B cell (primary cell): ENCODE measurements at places on chromosomes 1 and 21. TPM values are rescaled to one million over a fixed set of nuclear protein-coding genes. Genes with fewer than 3 reads are reported as not detected.

GRCh38 chr1:21930629-21931170 lies 6.4 kb downstream of the HSPG2 start:
- no peak for DNase-seq
- no peak overlapping the region for H3K4me3 ChIP-seq
- H3K4me1 ChIP-seq: no peaks in the 10 kb centered on the region
- H3K36me3 ChIP-seq: no peaks in the 10 kb centered on the region
- no peaks in the 10 kb centered on the region for H3K27me3 ChIP-seq

GRCh38 chr1:182700351-182700709 lies 15.9 kb upstream of the RGS8 start:
- H3K27me3 ChIP-seq: peaks cover 5% of the 10 kb centered on the region
- H3K4me3 ChIP-seq: no peak overlapping the region
- no peaks in the 10 kb centered on the region for H3K4me1 ChIP-seq

DNA sequence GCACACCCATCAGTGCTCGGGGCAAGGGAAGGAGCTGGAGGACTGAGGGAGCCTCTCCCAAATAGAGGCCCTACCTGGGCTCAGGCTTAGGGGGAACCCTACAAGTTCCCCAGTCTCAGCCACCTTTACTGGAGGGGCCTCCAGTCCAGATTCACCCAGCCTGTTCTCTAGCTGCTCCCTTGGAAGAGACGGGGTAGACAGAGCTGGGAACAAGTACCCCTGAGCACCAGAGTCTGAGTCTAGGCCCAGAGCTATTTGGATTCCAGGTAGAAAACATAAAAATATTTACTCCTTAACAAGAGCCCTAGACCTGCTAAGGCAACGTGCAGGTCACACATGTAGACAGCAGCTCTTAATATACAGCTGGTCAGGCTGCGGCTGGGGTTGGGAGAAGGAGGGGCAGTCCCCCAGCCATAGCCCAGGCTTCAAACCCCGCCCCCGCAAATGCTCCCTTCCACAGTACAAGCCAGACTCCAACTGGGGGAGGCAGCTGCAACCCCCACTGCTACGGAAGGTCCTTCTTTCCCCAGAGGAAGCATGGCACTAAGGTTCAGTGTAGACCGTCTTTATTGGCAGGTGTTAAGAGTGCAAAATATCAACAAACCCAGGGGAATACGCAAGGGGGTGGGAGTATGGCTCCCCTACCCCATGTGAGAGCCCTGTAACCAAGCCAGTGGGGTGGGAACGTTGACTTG lies 8.0 kb downstream of the TENT5B start:
- DNase-seq: no peak
- no peak overlapping the region for H3K4me3 ChIP-seq
- H3K27ac ChIP-seq: no peak overlapping the region

- no peak for DNase-seq
- no peaks in the 10 kb centered on the region for H3K36me3 ChIP-seq
- H3K27me3 ChIP-seq: no peaks in the 10 kb centered on the region
- no peak overlapping the region for H3K4me3 ChIP-seq
- H3K4me1 ChIP-seq: no peaks in the 10 kb centered on the region
- H3K27ac ChIP-seq: no peak overlapping the region
These were observed 13.2 kb upstream of the COL6A2 start for GRCh38 chr21:46084709-46085108.

DNA sequence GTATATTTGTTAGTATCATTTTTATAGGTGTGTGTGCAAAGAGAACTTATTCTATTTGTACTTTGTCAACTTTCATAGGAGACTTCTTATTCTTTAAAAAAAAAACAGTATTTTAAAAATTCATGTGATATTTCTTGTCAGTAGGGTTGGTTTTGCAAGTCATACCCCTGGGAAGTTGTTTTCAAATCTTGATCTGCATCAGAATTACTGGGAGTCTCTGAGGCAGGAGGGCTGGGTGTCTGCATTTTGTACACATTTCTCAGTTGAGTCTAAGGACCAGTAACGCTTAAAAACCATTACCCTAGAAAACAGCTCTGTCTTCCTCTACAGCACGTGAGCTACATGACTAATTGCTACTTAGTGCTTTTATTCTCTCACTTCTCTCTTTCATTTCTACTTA lies 76.0 kb upstream of the CTTNBP2NL start:
- no peaks in the 10 kb centered on the region for H3K27me3 ChIP-seq
- DNase-seq: no peak
- H3K27ac ChIP-seq: no peak overlapping the region
- H3K4me3 ChIP-seq: no peak overlapping the region
- no peaks in the 10 kb centered on the region for H3K4me1 ChIP-seq

DNA sequence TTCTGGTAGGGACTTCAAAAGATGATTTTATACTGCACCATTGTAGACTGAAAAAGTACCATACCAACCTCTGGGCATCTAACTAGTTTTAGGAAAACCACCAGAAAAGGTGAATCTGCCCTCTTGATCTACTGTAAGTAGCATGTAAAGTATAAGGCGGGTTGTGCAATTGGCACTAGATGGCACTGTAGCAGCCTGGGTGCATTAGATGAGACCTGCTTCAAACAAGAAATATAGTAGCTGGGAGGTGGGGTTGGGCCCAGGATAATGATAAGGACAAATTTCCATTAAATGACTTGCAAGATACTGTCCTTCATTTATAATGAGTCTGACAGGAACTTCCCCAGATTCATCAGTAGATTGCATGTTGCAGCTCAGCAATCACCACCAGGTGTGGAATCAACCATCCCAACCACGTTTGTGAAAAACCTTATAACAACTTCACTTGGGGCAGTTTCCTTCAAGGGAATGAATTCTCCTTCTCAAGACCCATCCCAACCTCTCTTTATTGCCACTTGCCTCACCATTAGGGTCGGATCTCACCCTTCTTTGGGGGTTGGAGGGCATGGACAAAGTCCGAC lies 37.3 kb upstream of the IL10 start:
- H3K27ac ChIP-seq: no peak overlapping the region
- no peak overlapping the region for H3K4me3 ChIP-seq
- peaks cover 18% of the 10 kb centered on the region for H3K4me1 ChIP-seq
- no peaks in the 10 kb centered on the region for H3K36me3 ChIP-seq
- no peaks in the 10 kb centered on the region for H3K27me3 ChIP-seq

- no peaks in the 10 kb centered on the region for H3K27me3 ChIP-seq
- H3K36me3 ChIP-seq: peaks cover 5% of the 10 kb centered on the region
- peak; percentile 33 for DNase-seq
- no peak overlapping the region for H3K27ac ChIP-seq
- no peaks in the 10 kb centered on the region for H3K4me1 ChIP-seq
These were observed 13.2 kb upstream of the MFN2 start for GRCh38 chr1:11967028-11967547.

DNA sequence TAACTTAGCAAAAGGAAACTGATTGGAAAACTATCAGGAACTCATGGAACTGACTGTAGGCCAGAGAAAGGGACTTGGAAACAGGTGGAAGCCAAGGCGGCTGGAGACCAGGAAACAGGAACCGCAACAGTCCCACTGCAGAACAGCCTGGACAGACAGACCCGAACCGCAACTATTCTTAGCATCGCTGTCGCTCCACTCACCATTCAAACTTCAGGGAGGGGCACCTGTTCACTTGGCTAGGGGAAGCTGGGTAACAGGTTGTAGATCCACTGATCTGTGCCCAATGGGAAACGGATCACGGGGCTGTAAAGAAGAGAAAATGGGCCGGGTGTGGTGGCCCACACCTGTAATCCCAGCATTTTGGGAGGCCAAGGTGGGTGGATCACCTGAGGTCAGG lies 61.9 kb downstream of the CLSTN1 start:
- H3K36me3 ChIP-seq: no peaks in the 10 kb centered on the region
- no peaks in the 10 kb centered on the region for H3K4me1 ChIP-seq

GRCh38 chr1:106717591-106717990 lies 338.9 kb upstream of the PRMT6 start:
- no peaks in the 10 kb centered on the region for H3K36me3 ChIP-seq
- no peak overlapping the region for H3K27ac ChIP-seq
- no peak for DNase-seq
- H3K4me3 ChIP-seq: no peak overlapping the region

GRCh38 chr1:235486321-235486720 lies 17.9 kb downstream of the B3GALNT2 start:
- H3K4me1 ChIP-seq: no peaks in the 10 kb centered on the region
- H3K27me3 ChIP-seq: no peaks in the 10 kb centered on the region
- no peak overlapping the region for H3K4me3 ChIP-seq

- H3K27ac ChIP-seq: no peak overlapping the region
- no peaks in the 10 kb centered on the region for H3K4me1 ChIP-seq
- no peak overlapping the region for H3K4me3 ChIP-seq
- no peak for DNase-seq
- H3K36me3 ChIP-seq: no peaks in the 10 kb centered on the region
These were observed 147.5 kb downstream of the ROR1 start for GRCh38 chr1:63921359-63921758.

DNA sequence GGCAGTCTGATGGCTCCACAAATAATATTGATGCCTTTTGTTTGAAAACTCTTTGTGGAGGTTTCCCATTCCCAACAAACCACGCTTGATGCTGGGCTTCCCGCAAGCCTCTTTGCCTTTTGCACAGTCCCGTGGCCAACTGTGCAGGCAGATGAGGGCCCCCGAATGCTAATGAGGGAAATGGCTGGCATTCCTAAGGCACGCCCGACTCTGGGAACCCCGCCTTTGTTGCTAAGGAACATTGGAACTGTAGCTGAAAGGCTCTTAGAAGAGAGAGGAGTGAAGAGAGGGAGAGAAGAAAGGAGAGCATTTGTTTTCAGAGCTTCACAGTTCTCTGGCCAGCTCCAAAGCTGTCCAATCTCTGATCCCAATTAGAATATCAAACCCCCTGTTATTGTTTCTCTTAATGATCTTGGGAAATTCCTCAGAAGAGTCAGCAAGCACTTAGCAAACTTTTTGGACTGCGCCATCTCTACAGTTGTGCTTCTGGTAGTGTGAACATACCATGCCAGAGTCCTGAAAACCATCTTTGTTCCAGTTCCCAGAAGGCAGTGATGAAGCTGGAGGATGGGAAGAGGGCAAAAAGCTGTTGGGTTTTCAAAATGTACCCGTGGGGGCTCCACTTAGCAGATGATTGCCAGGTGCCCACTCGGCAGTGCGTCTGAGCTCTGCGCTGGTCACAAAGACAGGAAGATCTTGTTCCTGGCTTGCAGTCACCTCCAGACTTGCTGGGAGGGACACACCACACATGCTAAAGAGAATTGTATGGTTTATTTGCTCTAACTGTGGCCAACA lies 60.1 kb upstream of the CYP2J2 start:
- no peak overlapping the region for H3K4me3 ChIP-seq
- DNase-seq: no peak
- H3K27ac ChIP-seq: no peak overlapping the region
- no peaks in the 10 kb centered on the region for H3K27me3 ChIP-seq

DNA sequence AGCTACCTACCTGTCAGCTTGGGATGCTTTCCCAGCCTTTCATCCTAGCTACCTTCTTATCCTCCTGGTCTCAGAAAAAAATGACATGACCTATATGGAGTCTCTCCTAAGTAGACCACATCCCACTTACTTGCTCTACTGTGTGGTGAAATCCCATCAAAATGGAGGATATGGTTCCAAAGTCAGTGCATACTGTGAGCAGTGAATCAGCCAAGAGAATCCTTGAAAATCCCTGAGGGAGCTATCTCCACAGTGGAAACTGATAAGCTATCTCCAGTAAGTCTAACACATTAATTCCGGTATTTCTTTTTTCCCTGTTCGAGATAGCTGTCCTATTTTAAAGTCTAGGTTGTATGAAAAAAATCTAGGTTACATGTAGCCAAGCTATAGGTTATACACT lies 189.7 kb downstream of the FGGY start:
- no peak for DNase-seq
- H3K4me1 ChIP-seq: peaks cover 18% of the 10 kb centered on the region
- no peak overlapping the region for H3K27ac ChIP-seq
- H3K4me3 ChIP-seq: no peak overlapping the region

DNA sequence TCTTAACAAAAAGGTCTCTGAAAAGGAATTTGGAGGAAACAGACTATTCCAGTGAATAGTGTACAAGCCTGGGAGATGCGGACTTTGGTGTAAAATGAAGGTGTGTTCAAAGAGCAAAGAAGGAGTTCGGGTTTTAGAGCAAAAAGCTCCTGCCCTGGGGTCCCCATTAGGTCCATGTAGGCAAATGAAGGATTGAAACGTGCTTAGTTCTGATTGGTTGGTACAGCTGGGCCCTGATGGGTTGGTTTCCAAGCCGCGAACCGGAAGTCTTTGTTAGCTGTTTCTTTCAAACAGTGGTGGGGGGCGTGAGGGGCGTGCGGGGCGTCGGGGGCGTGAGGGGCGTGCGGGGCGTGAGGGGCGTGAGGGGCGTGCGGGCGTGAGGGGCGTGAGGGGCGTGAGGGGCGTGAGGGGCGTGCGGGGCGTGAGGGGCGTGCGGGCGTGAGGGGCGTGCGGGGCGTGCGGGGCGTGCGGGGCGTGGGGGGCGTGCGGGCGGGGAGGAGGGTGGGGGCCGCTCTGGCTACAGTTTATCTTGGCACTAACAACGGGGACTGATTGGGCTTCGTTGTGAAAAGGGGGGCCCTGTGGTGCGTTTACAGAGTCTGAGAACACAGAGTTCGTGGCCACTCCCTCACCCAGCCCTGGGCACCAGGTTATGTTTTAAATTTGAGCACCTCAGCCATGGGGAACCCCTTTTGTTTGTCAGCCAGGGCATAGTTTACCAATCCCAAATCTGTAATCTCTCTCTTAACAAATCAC lies 29.4 kb downstream of the LRRC3 start:
- H3K4me1 ChIP-seq: no peaks in the 10 kb centered on the region
- H3K4me3 ChIP-seq: no peak overlapping the region
- no peak for DNase-seq
- no peak overlapping the region for H3K27ac ChIP-seq
- no peaks in the 10 kb centered on the region for H3K36me3 ChIP-seq
- H3K27me3 ChIP-seq: no peaks in the 10 kb centered on the region

DNA sequence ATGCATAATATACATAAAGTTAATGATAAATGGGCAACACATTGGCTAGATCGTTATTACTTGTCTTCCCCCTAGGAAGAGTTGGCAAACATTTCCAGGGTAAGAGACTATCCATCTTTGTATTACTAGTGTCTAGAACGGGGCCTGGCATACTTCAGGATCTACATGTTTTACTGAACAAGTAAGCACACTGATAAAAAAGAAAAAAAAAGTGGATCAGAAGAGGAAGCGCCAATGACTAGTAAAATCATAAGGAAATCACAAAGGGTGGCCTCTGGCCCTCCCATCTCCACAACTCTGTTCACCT lies 482 bp downstream of the TM2D1 start:
- no peaks in the 10 kb centered on the region for H3K27me3 ChIP-seq
- H3K36me3 ChIP-seq: no peaks in the 10 kb centered on the region
- peak overlapping the region; percentile 93 for H3K27ac ChIP-seq

- H3K4me1 ChIP-seq: peaks cover 20% of the 10 kb centered on the region
- peaks cover 4% of the 10 kb centered on the region for H3K27me3 ChIP-seq
- peak overlapping the region; percentile 78 for H3K4me3 ChIP-seq
- peaks cover 4% of the 10 kb centered on the region for H3K36me3 ChIP-seq
- DNase-seq: peak; percentile 70
These were observed 6.8 kb downstream of the JMJD4 start for GRCh38 chr1:227728059-227728891.

The GSTM5 gene
- 0.06 and 0.07 TPM in 2 replicates for polyA plus RNA-seq

The RGS1 gene
- 180 and 194 TPM in 2 replicates for polyA plus RNA-seq

The TXLNA gene
- polyA plus RNA-seq: 16.9 and 23.0 TPM in 2 replicates

The LIN28A gene
- not detected in 2 replicates for polyA plus RNA-seq

The TRIM46 gene
- 3.4 TPM in 2 replicates for polyA plus RNA-seq

The VSIG8 gene
- polyA plus RNA-seq: 0.09 TPM in 1 of 2 replicates, not detected in the other
